ENCODE measurements at places on chromosomes 2 and 18.
A peak's percentile ranks its signal among the peaks of the same experiment; 100 is the strongest.

- no peak for DNase-seq
Observed at GRCh38 chr2:42907835-42908234, 115.5 kb upstream of the HAAO start.

DNA sequence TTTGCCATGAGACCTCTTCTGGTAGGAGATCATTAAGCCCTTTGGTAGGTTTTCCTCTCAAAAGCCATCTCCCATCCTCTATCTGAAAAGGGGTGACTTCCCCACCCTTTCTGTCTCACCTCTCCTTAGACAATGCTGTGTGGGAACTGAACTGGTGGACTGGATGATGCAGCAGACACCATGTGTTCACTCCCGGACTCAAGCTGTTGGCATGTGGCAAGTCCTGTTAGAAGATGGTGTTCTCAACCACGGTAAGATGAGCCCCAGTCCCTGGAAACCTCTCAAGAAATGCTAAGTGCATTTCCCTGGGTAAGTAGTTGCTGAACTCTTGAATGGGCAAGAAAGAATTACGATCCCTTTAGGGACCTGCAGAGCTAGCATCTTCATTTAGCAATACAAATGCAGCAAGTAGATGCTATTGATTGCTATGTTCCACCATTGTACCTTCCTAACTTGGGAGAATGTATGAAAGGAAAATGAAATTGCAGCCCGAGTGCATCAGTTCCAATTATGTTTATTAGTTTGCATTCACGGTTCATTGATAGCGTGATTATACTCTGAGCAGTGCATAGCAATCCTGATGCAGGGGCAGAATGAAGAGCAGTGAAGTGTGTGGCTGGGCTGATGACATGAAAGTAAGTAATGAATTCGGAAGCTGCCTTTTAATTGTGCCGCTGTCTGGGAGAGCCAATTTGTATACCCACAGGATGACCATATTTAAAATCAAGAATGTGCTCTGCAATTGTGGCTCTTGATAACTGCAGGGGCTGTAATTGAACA is 110.0 kb upstream of the MAP3K20 start:
- peak; percentile 28 for DNase-seq

GRCh38 chr2:205684871-205685313 is 2.6 kb downstream of the NRP2 start:
- no peak for DNase-seq

DNA sequence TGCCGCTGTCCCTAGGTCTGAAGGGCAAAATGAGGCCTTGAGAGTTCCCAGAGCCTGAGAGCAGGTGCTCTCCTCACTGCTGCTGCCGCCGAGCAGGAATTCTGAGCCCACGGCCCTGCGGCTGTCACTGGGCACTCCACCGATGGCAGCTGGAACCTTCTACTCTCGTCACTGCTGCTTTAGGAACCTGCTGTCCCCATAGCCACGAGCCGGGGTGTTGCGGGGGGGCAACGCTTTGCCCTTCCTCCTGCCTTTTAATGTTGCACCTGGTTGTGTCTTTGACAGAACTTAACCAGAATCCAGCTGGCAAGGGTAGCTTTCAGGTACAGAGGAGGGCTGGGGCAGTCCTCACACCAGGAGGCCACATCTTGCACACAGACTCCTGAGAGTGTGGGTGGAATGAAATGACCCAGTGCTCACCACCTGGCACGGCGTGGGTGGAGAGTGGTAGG is 32.3 kb downstream of the NCK2 start:
- DNase-seq: no peak

DNA sequence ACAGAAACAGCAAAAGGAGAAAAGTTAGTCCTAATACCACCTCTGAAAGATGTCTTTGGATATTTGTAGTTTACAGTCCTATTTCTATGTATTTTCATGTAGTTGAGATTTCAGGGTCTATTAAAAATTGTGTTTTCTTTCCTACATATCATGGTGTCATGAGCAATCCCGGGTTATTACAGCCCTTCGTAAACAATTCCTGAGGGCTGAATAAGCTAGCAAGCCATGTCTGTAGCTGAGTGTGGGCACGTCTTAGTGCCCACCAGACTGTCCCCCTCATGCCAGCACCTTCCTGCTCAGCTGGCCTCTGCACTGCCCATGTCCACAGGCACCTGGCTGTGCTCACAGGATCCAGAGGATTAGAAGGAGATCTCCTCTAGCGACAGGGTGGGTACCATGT is 60.6 kb downstream of the CTIF start:
- no peak for DNase-seq

DNA sequence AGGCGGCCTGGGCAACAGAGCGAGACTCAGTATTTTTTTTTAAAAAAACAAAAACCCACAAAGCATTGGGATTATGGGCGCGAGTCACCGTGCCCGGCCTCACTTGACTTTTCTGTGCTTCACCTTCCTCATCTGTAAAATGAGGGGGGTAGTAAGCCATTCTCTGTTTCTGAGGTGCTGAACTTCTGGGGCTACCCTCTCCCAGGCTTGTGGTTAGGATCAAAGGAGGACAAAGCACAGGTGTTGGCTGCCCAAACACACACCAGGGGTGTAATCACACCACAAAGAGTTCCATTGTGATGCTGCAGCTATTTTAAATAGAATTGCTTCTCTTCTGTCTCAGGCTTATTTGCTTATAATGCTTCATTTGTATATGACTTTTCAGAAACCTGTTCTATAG is 35.8 kb upstream of the INHBB start:
- DNase-seq: no peak
